ENCODE measurements at places on chromosomes 5 and 9.

- DNase-seq = no peak
Observed at GRCh38 chr9:11128156-11128555, 515.4 kb upstream of the PTPRD start.

DNA sequence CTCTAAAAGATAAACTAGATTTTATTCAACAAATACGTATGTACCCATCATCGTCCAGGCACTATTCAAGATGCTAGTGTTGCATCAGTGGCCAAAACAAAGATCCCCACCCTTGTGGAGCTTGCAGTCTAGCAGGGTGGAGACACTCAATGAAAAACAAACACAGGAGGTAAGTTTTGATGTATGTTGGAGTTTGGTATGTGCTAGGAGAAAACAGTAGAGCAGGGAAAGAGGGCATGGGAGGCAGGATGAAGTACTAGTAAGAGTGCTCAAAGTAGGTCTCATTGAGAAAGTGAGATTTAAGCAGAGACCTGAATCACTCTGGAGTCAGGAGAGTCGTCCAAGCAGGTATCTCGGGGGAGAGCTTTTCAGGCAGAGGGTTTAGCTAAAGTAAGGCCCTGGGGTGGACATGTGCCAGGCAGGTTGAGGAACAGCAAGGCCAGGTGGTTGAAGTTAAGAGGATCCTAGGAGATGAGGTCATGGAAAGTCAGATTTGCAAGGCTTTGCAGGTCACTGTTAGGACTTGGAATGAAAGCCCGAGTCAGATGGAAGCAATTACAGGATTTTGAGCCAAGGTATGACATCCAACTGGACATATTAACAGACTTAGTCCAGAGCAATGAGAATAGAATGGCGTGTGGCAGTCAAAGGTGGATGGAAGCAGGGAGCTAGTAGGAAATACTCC is 9.2 kb downstream of the SNX18 start:
- DNase-seq = no peak

DNA sequence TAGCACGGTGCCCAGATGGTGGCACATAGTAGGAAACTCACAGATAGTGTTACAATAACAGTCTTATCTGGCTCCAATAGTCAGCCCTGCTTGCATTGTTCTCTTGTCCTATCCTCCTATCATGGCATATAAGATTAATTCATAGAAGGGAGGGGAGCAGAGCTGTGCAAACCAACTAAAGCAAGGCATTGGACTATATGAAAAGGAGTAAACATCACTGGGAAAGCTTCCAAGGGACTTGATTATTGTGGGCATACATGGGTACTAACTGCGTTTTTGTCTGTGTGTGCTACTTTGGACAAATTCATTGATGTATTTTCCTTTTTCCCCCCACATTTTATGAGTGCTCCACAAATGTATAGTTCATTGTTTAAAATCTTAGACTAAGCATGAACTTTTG is 43.8 kb upstream of the C5orf47 start:
- no peak for DNase-seq

GRCh38 chr9:34370335-34370969 is 6.2 kb downstream of the MYORG start:
- no peak for DNase-seq

- no peak for DNase-seq
Observed at GRCh38 chr9:14318361-14318760, 4.4 kb upstream of the NFIB start.

- DNase-seq = peak; percentile 54
Observed at GRCh38 chr5:56269216-56269927, 36.2 kb upstream of the ANKRD55 start.

DNA sequence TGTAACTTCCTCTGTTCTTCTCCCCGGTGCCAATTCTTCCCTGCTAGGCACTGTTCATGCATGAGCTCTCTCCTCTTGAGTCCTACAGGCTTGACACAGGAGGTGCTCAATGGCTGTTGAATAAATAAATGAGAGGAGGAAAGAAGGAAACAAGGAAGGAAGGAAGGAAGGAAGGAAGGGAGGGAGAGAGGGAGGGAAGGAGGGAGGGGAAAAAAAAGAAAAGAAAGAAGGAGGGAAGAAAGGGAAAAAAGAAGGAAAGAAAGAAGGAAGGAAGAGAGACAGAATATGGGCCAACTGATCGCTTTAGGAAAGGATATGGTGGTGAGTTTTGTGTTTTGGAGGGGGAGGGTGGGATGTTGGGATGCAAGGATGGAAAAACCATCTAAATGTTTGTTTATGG is 6.4 kb downstream of the KCNMB1 start:
- DNase-seq = no peak

DNA sequence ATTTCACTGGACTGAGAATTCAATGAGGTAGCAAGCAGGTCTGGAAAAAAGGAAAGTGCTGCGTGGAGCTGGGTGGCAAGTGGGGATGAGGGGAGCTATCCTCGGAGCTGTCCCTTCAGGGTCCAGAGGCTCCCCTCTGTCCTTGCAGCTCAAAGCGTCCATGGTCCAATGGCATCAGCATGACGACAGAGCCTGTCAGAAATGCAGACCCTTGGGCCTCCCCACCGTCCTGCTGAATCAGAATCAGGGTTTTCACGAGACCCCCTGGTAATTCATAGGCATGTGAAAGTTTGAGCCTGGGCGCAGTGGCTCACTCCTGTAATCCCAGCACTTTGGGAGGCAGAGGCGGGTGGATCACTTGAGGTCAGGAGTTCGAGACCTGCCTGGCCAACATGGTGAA is 5.5 kb downstream of the HIGD2A start:
- no peak for DNase-seq

GRCh38 chr9:21904776-21905175 is 89.4 kb downstream of the CDKN2A start:
- DNase-seq = no peak

DNA sequence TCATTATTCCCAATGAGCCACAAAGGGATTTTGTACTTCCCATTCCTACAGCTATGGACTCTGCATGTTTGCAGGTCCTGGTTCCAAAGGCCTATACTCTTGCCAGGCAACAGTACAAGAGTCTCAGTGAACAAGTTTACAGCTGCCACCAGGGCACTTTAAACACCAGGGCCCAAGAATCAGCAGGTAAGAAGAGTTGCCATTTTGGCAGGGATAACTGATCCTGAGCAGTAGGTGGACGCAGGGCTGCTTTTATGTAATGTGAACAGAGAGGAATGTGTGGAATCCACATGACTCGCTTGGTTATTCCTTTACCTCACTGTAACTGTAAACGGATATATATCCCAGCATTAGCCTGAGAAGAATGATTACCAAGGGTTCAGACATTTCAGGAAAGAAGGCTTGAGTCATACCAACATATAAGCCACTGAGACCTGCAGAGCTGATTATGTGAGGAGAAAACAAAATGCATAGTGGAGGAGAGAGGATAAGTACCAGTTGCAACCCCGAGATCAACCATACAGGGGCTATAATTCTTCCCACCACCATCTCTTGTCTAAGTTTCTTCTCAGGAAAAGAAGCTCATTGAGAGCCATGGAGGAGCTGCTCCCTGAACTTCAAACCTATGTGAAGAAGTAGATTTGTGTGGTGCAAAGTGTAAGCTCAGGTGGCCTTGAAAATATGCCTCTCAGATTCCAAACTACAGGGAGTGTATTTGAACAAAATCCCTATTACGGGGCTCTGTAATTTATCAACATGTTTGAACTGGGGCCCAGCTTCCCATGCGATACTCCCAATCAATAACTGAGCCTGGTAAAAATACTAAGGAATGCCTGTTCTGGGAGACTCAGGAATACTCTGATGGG is 24.6 kb downstream of the RAPGEF6 start:
- peak; percentile 14 for DNase-seq

DNA sequence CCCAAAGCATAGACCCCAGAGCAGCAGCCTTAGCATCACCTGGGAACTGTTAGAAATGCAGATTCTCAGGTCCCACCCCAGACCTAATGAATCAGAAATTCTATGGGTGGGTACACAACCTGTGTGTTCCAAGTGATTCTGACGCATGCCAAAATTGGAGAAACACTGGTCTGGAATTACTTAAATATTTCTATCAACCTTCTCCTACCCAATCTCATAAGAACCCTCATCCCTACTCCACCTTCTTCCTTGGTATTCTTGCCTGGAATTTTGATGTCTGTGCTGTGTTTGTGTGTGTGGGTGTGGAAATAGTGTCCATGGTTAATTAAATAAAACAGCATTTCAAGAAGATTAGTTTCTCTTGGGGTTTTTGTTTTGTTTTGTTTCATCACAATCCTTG is 111.8 kb downstream of the CEMIP2 start:
- no peak for DNase-seq

DNA sequence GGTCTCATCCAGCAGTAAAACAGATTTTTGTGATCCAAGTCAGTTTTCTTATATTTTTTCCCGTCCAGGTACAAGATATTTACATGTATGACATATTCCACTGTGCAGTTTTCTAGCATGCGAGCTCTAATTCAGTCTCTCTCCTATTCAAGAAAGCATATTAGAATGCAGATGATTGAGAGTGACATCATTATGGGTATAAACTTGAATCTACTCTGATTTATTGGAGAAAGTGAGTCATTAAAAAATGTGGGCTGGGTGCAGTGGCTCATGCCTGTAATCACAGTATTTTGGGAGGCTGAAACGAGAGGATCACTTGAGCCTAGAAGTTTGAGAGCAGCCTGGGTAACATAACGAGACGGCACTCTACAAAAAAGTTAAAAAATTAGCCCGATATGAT is 6.2 kb downstream of the FER start:
- peak; percentile 42 for DNase-seq

DNA sequence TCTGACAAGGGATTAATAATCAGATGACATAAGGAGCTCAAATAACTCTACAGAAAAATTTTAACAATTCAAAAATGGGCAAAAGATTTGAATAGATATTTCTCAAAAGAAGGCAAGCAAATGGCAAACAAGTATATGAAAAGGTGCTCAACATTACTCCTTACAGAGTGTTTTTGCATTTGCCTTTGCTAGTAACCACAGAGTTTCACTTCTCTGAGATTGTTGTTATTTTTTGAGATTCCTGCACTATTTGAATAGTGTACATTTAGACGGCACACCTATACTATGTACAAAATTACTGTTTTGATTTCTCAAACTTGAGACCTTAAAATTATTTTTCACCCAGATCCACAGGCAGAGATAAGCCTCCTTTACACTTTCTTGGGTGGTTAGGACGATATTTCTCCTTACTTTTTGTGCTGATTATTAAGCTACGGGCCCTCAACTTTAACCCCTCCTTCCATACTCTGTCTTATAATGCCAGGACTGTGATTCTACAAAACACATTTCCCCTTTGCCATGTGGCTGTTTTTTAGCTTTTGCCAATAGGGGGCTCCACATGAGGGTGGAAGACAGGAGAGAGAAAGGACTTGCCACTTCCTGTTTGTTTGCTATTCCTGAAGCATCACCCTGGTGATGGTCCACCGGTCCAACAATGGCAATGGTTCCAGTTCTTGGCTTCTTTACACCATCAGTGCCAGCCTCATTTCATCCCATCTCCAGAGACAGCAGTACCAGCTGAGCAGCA is 65.0 kb upstream of the DAP start:
- DNase-seq = no peak

- DNase-seq = peak; percentile 24
Observed at GRCh38 chr9:77883846-77884771, 147.5 kb downstream of the GNAQ start.

GRCh38 chr9:87958591-87958990 is 15.7 kb downstream of the CDK20 start:
- no peak for DNase-seq

- DNase-seq = no peak
Observed at GRCh38 chr5:5505815-5506214, 83.3 kb downstream of the ICE1 start.

GRCh38 chr5:11026543-11026942 is 265.5 kb upstream of the DAP start:
- no peak for DNase-seq

DNA sequence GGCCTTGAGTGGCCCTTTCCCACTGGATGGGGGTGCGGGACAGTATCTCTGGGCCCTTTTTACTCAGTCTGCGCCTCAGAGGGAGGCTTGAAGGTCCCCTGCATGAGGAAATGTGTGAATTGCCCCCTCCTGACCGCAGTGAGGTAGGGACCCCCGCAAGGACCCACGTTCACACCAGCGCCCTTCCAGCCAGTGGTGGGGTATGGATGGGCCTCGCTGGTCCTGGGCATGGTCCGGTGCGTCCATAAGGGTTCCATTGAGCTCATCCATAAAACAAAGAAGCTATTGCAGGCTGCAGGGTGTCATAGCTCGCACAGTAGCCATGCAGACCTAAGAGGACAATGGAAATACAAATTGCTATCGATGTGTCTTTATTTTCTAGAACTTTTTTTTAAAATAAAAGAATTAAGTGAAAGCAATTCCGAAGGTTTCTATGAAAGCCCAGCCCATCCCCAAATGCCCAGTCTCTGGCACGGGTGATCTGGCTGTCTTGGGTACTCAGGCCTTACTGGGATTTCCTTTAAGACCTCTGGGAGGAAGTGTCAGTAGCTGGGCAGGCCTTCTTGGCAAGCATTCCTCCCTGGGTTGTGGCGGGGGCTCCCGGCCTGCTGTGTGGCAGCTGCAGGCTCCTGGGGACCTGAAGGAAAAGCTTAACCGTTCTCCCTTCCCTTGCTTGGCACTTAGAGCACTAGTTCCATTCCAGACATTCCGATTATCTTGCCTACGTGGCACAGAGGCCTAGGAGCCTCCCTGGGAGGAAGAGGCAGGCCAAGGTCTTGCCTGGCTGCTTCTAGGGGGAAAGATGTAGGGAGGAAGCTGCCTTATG is 1.5 kb upstream of the SEMA5A start:
- DNase-seq = no peak

GRCh38 chr5:1001406-1002270 is 7.0 kb upstream of the NKD2 start:
- DNase-seq = no peak

- DNase-seq = peak; percentile 56
Observed at GRCh38 chr9:121447321-121447834, 52.3 kb downstream of the GGTA1 start.

DNA sequence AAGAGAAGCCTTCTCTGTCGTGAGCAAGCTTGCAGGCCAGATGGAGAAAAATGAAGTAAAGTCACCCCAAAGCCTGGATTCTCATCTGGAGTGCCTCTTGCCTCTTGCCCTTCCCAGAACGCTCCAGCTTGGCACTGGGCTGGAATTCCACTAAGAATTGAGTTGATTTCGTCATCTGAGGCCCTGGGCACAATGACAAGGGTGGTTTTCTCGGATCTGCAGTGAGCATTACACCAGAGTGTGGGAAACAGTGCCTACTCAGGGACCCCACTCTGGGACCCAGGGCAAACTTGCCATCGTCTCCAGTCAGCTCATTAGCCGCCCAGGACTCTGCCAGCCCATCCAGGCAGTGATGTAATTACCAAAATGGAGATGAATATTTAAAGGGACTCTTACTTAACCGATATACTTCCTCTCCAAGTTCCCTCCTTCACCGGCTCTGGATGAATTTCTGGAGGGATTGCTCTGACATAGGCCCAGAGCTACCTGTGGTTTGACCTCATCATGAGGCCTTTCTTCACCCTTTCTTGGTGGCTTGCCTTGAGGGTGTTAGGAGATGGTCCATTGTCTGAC is 44.7 kb upstream of the LCP2 start:
- no peak for DNase-seq

DNA sequence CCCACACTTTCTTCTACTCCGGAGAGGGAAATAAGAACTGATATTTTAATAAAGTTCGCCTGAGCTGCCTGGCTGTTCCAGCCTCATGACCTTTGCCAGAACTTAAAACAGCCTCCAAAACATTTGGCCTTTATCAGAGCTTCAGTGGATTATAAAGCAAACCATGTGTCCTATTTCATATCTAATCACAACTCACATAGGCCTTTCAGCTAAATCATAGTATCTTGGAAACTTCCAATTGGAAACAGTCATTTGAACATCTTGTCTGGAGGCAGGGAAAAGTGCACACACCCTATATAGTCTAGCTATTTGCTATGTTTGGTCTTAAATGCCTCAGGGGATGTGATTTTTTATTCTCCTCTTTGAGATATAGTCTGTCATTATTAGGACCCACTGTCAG is 46.0 kb upstream of the FREM1 start:
- no peak for DNase-seq

GRCh38 chr9:3240656-3241268 is 285.0 kb downstream of the RFX3 start:
- DNase-seq = peak; percentile 72
